ENCODE measurements at places on chromosomes 6 and 20.

- DNase-seq = no peak
These were observed 17.1 kb upstream of the ASF1A start for GRCh38 chr6:118876814-118877213.

DNA sequence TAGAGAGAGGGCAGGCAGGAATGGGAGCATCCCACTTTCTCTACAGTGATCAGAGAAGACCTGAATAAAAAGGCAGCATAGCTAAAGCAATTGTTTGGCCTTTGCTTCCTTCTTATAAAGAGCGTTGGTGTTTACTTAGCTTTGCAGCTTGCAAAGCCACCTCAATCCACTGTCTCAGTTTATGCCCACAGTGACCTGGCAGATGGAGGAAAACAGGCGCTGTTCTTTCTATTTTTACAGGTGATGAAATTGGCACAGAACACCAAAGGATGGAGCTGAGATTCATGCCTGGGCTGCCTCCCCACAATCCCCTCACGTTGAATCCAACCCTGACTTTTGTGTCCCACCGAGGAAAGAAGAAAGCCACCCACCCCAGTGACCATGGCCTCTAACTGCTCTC, 130.5 kb downstream of the TTLL2 start:
- no peak for DNase-seq

DNA sequence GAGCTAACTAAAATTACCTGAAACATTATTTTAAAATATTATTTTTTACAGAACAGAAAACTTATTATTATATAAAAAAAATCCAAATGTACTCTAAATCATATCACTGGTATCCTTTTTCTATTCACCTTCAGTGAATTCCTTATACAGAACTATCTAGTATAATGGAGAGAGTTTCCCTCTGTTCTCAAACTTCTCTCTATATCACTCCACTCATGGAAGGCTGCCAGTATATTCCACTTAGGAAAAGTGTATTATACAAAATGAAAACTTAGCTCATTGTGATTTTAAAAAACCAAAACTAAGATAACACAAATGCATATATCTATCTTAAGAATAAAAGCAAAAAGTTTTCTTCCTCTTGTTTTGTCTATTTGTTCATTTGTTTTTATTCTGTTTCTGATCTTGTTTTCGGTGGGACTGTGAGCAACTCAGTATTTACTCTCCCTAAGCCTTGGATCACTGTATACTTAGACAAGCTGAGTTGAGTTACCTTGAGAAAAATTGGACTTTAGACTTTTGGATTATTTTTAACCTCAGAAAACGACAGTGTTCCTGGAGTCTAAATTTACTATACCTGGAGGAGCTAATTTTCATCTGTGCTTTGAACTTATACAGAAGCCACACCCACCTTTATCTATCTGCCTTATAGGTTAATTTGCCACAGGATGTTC, 61.4 kb downstream of the GPR63 start:
- DNase-seq = no peak

DNA sequence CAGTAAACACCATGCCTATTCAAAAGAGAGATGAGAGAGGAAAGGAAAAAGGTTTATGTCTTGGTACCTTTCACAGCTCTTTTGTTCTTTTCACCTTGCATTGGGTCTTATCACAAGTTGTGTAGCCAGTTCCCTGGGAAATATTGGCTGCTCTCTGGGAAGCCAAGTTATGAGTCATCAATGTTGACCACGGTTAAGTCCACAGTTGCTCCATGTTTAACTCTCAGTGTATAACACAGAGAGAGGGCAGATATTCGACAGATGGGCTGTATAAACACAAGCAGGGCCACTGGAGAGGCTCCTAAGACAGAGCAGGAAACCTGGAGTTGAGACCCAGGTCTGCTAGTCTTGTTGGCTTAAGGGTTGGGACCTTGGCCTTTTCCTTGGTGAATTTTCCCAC, 718.6 kb downstream of the QKI start:
- DNase-seq = no peak

GRCh38 chr6:139194740-139195139, 59.9 kb downstream of the HECA start:
- no peak for DNase-seq

- no peak for DNase-seq
These were observed 14.7 kb downstream of the DPPA5 start for GRCh38 chr6:73339340-73339739.
